ENCODE measurements at places on chromosomes 5 and 9. TPM values are rescaled to one million over a fixed set of nuclear protein-coding genes. Genes with fewer than 3 reads are reported as not detected.

SPATA31C1 gene
- total RNA-seq, result not detected

PTTG1 gene
- total RNA-seq, result 111 TPM

SLC6A18 gene
- not detected for total RNA-seq

ARID3C gene
- total RNA-seq, result 0.26 TPM

NFIB gene
- total RNA-seq, result 72.2 TPM

RABGAP1 gene
- total RNA-seq, result 105 TPM

NOP16 gene
- 9.4 TPM for total RNA-seq

TNFSF15 gene
- 5.9 TPM for total RNA-seq

KCNN2 gene
- total RNA-seq, result not detected

ARL14EPL gene
- total RNA-seq, result 0.11 TPM

DTWD2 gene
- 8.0 TPM for total RNA-seq

ASTN2 gene
- 6.8 TPM for total RNA-seq

PPP2R2B gene
- total RNA-seq, result 1.8 TPM

AHRR gene
- 20.1 TPM for total RNA-seq

IFNK gene
- total RNA-seq, result not detected

ARHGEF39 gene
- 5.5 TPM for total RNA-seq

MYMK gene
- total RNA-seq, result not detected

CDC25C gene
- 3.4 TPM for total RNA-seq

RGMB gene
- total RNA-seq, result 46.8 TPM

ENTREP1 gene
- total RNA-seq, result under 0.01 TPM

PPP3R2 gene
- not detected for total RNA-seq

LHX3 gene
- not detected for total RNA-seq

TMC1 gene
- total RNA-seq, result 0.39 TPM

NKD2 gene
- not detected for total RNA-seq

CRB2 gene
- under 0.01 TPM for total RNA-seq

CLIC3 gene
- total RNA-seq, result 16.0 TPM

ORM2 gene
- total RNA-seq, result not detected

ZNF366 gene
- not detected for total RNA-seq

SLC27A6 gene
- under 0.01 TPM for total RNA-seq

CDO1 gene
- total RNA-seq, result 25.9 TPM

PLCXD3 gene
- not detected for total RNA-seq

HTR4 gene
- 0.11 TPM for total RNA-seq

SLF1 gene
- total RNA-seq, result 8.2 TPM

FOXD4L5 gene
- not detected for total RNA-seq

PCDHA4 gene
- 0.32 TPM for total RNA-seq

DEPDC1B gene
- 5.1 TPM for total RNA-seq

DOCK2 gene
- 0.65 TPM for total RNA-seq

RNF224 gene
- not detected for total RNA-seq

DYNC2I2 gene
- 47.4 TPM for total RNA-seq

KIF24 gene
- 2.1 TPM for total RNA-seq

GGTA1 gene
- total RNA-seq, result 0.13 TPM

RNF145 gene
- total RNA-seq, result 41.8 TPM

SERF1A gene
- 9.8 TPM for total RNA-seq

SOWAHA gene
- total RNA-seq, result 0.13 TPM

NUTM2F gene
- not detected for total RNA-seq

GALNT12 gene
- total RNA-seq, result 26.9 TPM

ELOVL7 gene
- 0.13 TPM for total RNA-seq

PCDH1 gene
- 1.1 TPM for total RNA-seq

NMUR2 gene
- not detected for total RNA-seq

ENTPD2 gene
- not detected for total RNA-seq
